ENCODE measurements at places on chromosomes 12 and 14.

DNA sequence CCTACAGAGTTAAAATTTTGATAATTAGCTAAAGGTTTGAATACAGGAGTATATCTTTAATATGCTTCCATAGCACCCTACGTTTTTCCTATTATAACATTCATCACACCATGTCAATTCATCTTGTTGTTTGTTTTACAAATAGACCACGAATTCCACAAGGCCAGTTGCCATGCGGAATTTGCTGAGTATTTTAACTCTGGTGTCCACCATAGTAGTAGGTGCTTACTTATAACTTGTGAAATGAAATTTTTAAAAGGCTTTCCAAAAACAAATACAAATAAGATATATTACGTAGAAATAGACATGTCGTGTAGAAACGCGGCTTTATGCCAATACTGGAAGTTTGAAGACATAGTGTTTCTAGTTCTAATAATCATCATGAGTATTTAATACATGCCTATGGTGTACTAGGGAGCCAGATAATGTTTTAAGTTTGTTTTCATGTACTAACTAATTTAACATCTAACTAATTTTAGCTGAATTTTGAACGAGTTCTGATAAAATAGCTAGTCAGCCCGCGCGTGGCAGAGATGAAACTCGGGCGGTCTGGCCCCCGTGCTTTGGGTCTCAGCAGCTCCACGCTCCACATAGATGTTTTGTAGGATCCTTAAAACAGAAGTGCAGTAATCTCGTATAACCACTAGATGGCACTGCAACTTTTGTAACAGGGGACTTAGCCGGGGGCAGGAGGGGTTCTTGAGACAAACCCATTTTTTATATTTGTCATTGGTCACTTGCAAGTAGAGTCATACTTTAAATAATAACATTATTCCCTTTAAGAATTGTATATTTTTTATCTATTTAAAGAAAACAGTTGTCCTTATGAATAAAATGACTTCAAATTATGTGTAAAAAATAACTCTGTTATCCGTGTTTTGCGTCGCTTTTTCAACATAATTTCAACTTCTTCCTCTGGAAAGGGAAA is 10.2 kb downstream of the CD69 start:
- peak overlapping the region; percentile 80 for H3K27ac ChIP-seq
- H3K4me1 ChIP-seq: peaks cover 37% of the 10 kb centered on the region
- no peaks in the 10 kb centered on the region for H3K27me3 ChIP-seq
- H3K36me3 ChIP-seq: peaks cover 59% of the 10 kb centered on the region

DNA sequence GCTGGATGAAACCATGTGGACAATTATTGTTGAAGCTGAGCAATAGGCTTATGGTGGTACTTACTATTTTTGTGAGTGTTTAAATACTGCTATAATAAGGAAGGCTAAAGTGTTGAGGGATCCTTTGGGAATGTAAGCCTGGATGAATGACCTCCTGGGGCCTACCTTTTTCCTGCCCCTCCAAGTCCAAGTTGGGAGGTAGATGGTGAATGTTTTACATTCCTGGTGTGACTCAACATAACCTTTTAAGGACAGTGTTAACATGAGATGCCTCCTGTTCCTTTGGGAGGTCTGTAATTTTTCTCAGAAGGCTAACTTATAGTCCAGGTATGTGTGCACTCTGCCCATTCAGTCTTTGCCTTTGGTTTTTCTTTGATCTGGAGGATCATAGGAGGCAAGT is 315.9 kb downstream of the NRXN3 start:
- H3K4me3 ChIP-seq: no peak overlapping the region
- H3K27ac ChIP-seq: no peak overlapping the region
- no peak for DNase-seq
- no peaks in the 10 kb centered on the region for H3K36me3 ChIP-seq

DNA sequence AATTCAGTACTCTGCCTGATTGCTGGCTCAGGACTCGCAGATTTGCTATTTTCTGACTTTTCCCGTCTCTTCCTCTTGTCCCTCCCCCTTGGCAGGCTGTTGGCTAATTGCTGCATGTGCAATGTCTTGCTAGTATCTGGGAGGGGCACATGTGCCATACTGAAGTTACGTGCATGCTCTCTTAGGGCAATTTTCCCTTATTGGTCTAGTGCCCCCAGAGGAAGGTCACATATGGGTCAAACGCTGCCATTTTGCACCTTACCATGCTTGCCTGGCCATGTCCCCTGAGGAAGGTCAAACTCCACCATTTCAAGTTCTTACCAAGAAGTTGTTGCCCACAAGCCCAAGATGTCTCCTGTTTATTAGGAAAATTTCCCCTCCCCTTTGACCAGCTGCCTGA is 13.9 kb upstream of the ERC1 start:
- peaks cover 3% of the 10 kb centered on the region for H3K36me3 ChIP-seq
- H3K27me3 ChIP-seq: no peaks in the 10 kb centered on the region
- no peak overlapping the region for H3K27ac ChIP-seq
- DNase-seq: no peak

GRCh38 chr12:121189619-121190155 is 20.2 kb upstream of the P2RX4 start:
- H3K36me3 ChIP-seq: peaks cover 15% of the 10 kb centered on the region
- H3K4me3 ChIP-seq: no peak overlapping the region

DNA sequence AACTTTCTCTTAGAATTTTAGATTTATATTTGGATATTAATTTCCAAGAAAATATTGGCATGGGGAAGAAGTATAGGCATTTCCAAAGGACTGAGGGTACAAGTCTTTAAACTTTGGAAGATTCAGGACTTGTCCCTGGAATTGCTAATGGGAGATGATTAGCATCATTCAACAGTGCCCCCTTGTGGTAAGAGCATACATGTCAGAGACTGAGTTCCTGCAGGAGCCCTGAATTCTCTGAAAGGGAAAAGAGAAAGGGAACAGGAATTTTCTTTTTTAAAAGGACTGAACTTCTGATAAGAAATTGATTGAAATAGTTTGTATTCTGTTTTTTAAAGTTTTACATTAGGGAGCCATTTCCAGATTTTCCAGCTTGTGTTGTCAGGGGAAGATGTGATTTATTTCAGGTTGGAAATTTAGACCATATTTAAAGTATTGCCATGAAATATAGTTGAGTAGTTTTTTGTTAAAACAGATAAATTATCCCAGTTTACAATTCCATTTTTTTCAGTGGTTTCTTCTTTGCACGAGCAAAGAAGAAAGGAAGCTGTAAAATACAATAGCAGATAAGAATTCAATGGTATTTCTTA is 44.0 kb upstream of the REP15 start:
- H3K4me1 ChIP-seq: peaks cover 3% of the 10 kb centered on the region
- no peaks in the 10 kb centered on the region for H3K36me3 ChIP-seq
- H3K27ac ChIP-seq: no peak overlapping the region
- no peaks in the 10 kb centered on the region for H3K27me3 ChIP-seq
- H3K4me3 ChIP-seq: no peak overlapping the region
